Colonic mucosa (tissue), 4 donors: ENCODE measurements at places on chromosomes 6 and 20.

DNA sequence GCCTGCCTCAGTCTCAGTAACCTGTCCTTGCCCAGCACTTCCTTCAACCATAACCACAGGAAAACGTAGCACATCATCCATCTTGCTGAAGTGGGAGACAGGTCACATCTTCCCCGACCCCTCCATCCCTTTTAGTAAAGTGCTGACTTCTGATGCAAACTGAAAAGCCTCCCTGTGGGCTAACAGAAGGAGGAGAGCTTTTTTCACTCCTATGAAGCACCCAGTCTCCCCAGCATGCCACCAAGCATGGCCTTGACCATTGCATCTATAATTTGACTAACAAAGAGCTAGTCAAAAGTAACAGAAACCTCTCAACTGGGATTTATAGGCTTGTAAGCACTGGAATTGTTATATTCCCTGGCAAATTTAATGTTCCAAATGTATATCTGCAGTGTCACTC is 288.9 kb upstream of the IRAK1BP1 start:
- DNase-seq: no peak

- DNase-seq: no peak
Observed at GRCh38 chr6:3165631-3166534, 8.5 kb upstream of the TUBB2A start.

DNA sequence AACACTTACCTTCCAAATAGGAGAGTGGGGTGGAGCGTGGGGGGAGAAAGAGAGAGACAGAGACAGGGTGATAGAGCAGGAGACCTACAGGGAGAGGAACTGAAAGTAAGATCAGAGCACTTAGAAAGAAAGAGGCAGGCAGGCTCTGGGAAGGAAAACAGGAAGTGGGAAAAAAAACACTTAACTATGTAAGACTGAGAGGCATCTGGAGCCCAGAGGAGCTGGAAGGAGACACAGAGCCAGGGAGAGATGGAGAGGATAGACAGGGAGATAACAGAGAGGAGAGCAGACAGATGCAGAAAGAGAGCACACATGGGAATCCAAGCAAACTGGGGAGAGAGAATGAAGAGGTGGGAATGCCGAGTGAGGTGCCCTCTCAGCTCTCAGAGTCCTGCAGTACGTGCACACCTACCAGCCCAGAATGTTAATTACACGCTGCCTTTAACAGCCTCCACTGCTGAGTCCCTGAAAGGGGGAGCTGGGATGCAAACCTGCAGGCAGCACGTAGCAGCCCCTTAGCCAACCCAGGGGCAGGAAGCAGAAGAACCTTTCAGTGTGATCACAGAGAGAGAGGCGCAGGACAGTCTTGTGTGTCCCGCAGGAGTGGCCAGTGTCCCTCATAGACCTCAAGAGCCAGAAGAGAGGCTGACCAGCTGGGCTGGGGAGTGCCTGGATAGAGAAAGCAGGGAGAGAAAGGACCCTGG is 132.7 kb upstream of the LRFN2 start:
- DNase-seq: no peak

DNA sequence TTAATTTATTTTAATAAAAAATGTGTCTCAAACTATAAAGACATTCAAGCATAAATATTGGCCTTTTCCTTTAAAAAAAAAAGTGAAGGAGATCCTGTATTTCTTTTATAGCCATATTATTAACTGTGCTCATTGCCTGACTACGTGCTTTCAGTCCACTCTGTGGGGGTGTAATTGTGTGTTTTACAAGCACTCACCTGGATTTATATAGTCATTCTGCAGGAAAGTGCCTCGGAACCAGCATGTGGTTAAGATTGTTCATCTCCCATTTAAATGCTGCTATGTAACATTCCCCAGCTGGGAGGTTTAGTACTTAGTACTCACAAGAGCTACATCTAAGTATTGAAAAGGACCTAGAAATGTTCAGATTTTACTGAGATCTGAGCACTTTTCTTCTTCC is 47.9 kb upstream of the SLC22A16 start:
- no peak for DNase-seq

- DNase-seq: no peak
Observed at GRCh38 chr6:31038559-31038958, 28.3 kb downstream of the MUC22 start.

- DNase-seq: no peak
Observed at GRCh38 chr20:44644230-44644617, 7.3 kb downstream of the ADA start.

GRCh38 chr6:129849456-129849855 is 11.7 kb downstream of the TMEM244 start:
- DNase-seq: no peak

- no peak for DNase-seq
Observed at GRCh38 chr20:8994045-8994444, 74.8 kb upstream of the PLCB4 start.

- DNase-seq: peak; percentile 56
Observed at GRCh38 chr20:32357375-32357868, 709 bp upstream of the ASXL1 start.

GRCh38 chr20:34751453-34751852 is 47.3 kb downstream of the TP53INP2 start:
- no peak for DNase-seq

DNA sequence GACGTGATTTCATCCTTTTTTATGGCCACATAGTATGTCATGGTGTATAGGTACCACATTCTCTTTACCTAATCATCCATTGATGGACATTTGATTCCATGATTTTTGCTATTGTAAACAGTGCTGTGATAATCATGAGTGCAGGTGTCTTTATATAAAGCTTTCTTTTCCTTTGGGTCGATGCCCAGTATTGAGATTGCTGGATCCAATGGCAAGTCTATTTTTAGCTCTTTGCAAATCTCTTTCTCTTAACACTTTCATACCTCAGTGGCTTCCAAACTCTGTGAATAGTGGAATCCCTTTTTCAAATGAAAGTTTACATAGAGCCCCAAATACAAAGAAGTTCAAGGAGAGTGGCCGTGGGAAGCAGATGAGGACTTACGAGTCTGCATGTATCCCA is 105.8 kb upstream of the SPTLC3 start:
- DNase-seq: no peak

GRCh38 chr6:155883741-155884140 is 428.1 kb upstream of the NOX3 start:
- DNase-seq: no peak

DNA sequence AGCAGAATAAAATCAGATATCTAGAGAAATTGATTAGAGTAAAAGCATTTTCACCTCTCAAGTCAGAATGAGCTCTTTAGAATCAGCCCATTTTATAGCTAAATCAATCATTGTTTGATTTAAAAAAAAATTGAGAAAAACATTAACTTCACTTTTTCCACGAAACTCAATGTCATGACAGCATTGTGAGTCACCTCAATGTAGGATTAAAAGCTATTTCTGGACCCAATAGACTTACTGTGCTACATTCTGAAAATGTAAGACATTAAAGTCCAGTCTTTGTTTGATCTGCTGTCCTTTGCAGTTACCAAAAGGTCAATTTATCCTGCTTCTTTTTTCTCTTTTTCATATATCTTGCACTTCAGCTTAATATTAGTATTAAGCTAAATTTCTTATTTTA is 519.4 kb upstream of the ZNF337 start:
- no peak for DNase-seq

GRCh38 chr6:144284478-144284782 is 705 bp upstream of the UTRN start:
- DNase-seq: no peak

DNA sequence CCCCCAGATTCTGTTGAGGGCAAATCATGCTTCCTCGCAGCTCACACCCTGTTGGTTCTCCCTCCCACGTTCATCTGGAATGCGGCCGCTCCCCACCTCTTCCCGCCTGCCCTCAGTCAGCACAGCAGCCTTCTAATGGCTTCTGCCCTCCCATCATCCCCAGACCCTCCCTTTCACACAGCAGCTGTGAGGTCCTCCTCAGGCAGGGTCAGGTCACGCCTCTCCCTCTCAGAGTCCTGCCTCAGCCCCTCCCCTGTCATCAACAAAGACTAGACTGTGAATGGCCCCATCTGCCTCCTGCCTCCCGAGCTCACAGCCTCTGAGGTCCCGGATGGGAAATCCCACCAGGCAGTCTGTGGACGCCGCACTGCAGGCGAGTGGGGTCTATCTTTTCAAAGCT is 7.9 kb upstream of the BHLHE23 start:
- DNase-seq: no peak

- no peak for DNase-seq
Observed at GRCh38 chr20:43838703-43839060, 76.0 kb upstream of the TOX2 start.

- DNase-seq: no peak
Observed at GRCh38 chr6:35145757-35146156, 4.6 kb upstream of the TCP11 start.

DNA sequence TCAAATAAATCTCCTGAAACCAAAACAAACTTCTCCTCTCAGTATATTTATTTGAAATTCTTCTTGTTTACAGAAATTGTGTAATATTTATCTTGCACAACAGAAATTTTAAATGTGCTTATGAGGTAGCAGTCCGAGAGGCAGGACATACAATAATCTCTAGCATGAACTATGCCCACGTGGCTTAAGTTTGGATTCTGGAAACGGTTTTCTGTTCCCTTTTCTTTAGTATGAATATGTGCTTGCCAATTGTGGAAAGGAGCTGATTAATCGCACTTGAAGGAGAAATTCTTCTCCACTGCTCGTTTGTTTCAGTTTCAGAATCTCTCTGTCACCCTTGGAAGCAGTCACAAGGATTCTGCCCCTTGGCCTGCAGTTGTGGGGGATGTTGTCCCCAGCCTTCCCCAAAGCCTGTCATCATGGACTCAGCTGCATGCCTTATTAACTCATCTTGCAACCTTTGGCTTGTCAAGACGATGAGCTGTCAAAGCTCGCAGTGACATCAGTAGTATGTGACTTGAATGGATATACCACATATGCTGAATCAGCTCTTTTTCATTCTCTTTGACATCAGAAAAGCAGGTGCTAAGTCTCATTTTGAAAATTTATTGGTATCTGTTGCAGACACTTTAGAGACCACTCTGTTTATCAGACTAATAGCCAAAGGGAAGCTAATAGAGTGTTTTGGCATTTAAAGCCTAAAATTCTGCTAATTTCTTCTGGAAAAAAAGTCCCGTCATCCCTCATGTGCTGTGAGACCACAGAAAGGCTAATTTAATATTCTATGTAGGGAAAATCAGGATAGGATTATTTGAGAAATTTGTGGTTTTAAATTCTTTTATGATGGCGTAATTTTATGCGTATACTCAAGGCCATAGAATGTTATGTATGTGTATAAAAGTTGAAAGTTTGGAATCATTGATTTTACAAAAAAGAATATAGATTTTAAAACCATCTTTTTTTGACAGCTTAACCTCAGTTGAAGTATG is 186.8 kb downstream of the ARID1B start:
- no peak for DNase-seq

DNA sequence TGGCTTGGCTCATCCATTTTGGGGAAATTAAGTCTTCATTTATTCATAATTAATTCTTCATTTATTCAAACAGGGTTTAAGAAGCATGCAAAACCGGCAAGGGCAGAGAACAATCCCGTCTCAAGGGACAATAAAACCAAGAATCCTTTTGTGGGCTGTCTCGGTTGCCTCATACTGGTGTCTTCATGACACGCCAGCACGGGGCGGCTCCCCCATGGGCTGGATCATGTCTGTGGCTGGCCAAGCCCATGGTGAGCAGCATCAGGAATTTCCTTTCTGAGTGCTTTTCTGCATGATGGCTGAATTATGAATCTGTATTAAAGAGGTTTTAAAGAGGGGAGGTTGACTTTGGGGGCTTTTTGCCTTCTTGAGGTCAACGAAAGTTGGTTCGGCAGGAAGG is 38.3 kb upstream of the DUSP22 start:
- DNase-seq: no peak
